ENCODE measurements at places on chromosomes 4 and X.

- DNase-seq = peak; percentile 7
Measured at GRCh38 chrX:26373829-26374228, 157.9 kb downstream of the MAGEB5 start.

GRCh38 chrX:49106296-49106695, 17.2 kb downstream of the GPKOW start:
- no peak for DNase-seq

- DNase-seq = peak; percentile 37
Measured at GRCh38 chr4:30789219-30789671, 69.1 kb downstream of the PCDH7 start.

DNA sequence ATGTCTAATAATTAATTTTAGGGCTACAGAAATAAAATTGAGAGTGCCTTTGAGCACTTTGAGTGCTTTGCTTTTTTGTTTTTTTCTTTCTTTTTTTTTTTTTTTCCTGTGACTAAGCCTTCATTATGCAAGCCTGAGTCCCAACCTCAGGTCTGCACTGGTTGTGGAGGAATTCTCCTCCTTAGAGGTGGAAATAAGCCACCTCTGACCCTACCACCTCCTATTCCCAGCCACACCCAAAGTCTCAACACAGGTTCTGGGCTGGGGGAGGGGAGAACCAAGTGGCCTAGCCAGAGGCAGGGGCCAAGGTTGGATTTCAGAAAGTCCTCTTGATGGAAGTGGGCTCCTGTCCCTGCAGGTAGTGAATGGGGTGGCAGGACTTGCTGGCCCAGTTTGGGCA, 180.2 kb downstream of the ARAP2 start:
- DNase-seq = no peak

DNA sequence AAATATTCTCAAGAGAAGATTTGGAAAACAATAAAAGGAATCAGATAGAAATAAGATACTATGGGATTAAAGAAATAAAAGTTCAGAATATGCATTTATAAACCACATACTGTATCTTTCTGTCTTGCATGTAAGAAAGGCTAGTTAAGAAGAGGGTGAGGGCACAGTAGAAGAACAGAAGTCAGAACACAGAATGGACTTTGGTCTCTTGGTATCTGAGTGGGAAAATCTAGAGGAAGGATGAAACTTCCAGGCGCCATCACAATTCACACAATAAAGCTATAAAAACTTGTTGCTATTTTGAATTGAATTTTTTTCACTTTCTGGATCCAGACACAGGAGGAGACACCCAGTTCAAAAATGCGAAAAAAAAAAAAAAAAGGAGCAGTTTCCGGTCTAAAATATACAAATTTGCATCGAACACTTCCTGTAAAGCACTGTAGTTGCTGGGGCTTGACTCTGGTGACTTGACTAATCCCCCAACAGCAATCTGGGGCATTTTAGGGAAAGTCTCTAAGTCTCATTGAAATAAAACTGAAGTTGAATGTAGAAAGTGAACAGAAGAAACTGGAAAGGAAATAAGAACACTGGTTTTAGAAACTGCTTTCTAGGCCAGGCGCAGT, 8.1 kb upstream of the NAAA start:
- no peak for DNase-seq

- peak; percentile 42 for DNase-seq
Measured at GRCh38 chrX:7219153-7219705, 71.3 kb upstream of the PUDP start.

GRCh38 chrX:110541266-110541665, 182.6 kb downstream of the RTL9 start:
- no peak for DNase-seq

- DNase-seq = no peak
Measured at GRCh38 chr4:44578954-44579353, 72.5 kb downstream of the YIPF7 start.

DNA sequence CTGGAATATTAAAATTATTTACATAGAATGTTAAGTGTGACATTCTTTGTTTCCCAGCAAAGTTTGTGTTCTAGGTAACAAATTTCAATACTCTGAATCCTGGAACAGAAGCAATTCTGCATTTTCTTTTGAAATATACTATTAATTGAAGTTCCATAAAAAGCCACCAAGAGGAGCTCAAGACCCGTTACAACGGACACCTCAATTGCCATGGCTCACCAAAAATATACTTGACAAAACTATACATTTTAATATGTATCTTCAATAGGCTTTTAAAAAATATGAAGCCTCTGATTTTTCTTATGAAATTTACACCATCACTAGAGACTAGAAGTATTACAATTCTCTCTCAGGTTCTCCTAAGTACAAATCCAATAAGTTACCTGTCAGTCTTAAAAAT, 111.4 kb downstream of the NYX start:
- peak; percentile 15 for DNase-seq

DNA sequence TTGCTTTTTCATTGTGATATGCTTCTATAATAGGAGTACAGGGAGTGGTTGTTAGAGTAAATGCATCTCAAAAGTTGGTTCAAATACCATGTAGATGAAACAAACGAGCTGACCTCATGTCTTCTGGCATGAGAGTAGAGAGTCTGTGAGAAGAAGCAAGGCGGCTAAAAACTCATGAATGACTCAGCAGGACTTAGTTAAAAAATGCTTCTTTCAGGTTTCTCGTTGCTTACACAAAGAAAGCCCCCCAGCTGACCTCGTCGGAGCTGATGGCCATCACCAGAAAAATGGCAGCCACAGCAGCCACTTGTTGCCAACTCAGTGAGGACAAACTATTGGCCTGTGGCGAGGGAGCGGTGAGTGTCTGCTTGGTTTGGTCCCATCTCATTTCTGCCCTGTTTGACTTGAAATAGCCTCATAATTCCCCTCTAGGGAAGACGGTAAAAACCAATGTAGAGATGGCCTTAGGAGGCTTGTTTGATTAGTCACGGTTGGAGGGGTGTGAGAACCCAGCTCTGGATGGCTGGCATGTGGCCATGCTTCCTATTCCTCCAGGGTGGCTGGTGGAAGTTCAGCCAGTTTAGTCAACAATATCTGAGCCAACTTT, 14.5 kb downstream of the AFP start:
- no peak for DNase-seq

DNA sequence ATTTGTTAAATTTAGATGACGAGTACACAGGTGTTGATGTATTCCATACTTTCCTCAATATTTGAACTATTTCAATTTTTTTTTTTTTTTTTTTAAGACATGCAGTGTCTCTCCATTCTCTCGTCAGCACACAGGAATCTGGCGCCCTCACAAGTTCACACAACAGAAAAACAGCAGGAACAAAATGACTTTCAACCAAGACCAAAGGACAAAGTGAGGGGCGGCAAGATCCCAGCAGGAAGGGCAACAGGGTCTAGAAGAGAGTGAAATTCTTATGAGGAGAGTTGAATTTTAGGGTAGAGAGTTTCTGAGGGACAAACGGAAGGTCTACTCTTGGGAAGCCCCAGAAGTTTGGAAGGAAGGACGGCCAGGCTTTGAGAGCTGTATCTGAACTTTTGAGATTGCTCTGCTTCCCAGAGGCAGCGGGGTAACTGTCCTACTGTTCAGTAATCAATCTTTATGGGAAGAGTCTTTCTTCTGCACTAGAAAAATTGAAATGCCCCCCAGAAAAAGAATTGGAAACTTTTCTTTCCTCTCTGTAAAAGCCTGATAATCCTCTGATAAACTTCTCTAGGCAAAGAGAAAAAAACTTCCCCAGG, 760.2 kb downstream of the RAB28 start:
- peak; percentile 15 for DNase-seq

- DNase-seq = no peak
Measured at GRCh38 chrX:38214551-38215531, 5.8 kb downstream of the SRPX start.

GRCh38 chr4:77065382-77065781, 10.4 kb downstream of the CCNI start:
- no peak for DNase-seq

DNA sequence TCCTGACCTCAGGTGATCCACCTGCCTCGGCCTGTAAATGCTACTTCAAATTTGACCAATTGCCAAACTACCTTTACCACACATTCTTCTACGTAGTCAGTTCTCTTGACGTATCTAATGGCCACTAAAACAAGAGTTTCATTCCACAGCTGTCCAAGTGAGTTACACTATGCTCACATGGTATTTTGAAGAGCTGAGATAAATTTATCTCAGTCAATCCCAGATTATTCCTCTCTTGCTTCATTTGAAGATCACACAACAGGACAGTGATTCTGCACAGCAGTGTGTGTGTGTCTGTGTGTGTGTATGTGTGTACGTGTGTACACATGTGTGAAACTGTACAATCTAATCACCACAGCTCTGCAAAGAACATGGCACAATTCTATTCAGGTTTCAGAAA, 133.4 kb downstream of the APBB2 start:
- DNase-seq = no peak

- no peak for DNase-seq
Measured at GRCh38 chrX:10569946-10570345, 50.4 kb downstream of the MID1 start.

DNA sequence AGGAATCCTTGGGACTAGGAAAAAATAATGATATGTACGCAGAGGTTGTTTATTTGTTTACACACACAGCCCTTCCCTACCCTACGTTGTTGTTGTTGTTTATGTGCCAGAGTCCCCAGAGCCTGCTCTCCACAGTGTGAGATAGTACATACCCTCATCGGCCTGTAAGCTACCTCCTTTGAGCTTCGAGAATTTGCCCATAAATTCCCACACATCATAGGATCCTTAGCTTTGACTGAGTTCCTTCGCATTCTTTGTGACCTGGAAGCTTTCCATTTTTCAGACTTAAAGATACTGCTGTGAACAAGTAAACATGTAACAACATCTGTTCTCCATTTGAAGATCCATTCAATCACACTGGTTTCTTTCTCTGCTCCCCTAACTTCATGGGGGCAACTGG, 114.5 kb downstream of the IRF2 start:
- DNase-seq = no peak

- DNase-seq = no peak
Measured at GRCh38 chr4:105265689-105266088, 119.0 kb downstream of the TET2 start.

DNA sequence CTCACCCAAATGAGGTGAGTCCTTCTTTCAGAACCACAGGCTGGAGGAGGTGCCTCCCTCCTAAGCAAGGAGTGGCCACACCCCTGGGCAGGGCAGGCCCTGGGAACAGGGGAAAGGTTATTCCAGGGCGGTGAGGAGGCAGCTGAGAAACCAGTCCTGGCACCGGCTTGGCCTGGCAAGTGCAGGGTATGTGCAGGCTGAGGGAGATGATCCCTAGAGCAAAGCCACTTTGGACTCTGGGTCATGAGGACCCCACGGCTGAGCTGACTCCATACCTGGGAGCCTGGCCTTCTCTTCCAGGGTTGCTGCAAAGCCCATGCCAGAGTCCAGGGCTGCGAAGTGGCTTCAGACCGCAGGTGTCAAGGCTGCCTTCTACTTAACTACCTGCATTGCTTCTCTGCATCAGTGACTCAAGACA, 49.5 kb upstream of the HELT start:
- peak; percentile 81 for DNase-seq

DNA sequence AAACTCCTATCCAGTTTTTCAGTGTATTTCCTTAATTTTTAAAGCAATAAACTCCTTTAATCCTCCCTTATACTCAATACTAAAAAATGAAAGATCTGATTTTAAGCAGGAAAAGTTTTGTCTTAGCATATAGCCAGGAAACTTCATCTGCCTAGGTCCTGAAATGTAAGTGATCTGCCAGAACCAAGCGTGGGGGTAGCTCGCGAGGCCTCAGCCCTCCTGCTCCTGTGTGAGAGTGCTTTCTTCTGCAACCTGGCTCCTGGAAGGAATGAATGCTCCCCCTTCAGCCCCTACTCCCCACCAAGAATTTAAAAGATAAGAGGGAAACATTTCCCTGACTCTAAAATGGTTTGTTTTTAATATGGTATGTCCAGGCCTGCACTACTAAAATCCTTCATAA, 160.1 kb downstream of the CBR4 start:
- DNase-seq = no peak

DNA sequence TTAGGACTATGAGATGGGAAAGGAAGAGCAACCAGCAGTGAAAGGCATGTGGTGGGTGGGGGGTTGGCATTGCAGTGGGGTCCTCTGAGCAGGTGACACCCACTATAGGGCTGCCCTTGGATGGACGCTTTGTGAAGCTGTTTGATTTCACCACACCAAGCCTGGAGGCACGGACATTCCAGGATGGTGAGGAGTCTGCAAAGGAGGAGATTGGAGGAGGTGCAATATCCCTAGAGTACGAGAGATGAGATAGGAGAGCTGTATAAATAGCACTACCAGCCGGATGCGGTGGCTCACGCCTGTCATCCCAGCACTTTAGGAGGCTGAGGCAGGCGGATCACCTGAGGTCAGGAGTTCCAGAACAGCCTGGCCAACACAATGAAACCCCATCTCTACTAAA, 42.3 kb downstream of the SHOX start:
- DNase-seq = no peak

- DNase-seq = peak; percentile 73
Measured at GRCh38 chrX:2679534-2680485, 11.3 kb upstream of the CD99 start.

DNA sequence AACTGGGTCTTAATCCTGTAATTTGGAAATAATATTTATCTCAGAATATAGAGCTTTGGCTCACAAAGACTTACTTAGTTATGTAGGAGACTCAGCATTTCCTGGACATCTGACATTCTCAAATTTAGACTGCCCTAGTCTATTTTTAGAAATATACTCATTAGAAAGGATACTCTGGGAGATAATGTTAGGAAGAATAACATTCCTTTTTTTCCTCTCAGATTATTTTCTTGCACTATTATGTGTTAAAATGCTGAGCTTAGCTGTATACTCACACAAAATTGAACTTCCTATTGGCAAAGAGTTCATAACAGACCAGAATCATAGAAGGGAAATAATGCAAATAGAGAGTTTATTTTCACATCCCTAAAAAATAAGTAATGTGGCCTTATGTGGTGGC, 1424.9 kb upstream of the PCDH7 start:
- no peak for DNase-seq

- DNase-seq = no peak
Measured at GRCh38 chrX:79268788-79269187, 98.3 kb downstream of the ITM2A start.

DNA sequence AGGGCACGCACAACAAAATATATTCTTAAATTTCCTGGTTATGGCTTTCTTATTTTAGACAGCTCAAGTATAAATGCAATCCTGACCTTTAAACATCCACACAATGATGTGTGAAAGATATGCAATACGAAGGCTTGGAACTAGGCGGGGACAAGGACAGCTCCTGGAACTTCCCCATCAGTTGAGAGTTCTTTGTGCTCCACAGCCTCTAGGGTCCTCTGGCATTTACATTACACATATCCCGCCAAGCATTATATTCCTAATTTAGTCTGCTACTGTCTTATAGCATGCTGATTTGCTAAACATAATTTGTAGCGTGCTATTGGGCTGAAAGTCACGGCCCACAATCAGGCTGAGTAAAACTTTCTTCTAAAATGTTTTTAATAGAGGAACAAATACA, 74.4 kb downstream of the FTHL17 start:
- DNase-seq = no peak

DNA sequence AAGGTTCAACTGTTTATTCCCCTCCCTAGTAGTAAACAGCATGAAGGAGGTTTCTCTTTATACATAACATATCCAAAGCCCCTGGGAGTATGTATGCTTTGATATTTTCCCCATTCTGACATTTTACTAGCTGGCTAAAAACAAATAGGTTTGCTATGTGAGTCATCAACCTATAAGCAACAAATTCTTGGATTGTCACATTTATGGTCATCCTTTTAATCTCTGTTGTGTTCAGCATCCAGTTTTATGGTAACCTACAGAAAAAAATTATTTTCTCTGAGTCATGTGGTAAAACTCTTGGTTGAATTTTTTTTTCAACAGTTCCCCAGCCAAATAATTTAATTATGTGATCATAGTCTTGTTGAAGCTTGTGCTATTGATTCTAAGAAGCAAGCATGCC, 734.1 kb downstream of the ADGRL3 start:
- DNase-seq = no peak

All from T47D (cell line).